ENCODE measurements at places on chromosomes 5 and 9.

- DNase-seq, result peak; percentile 56
These were observed 5.9 kb downstream of the DMRTA1 start for GRCh38 chr9:22452415-22453010.

- no peak for DNase-seq
These were observed 14.6 kb downstream of the TMOD1 start for GRCh38 chr9:97516111-97516510.

- DNase-seq, result no peak
These were observed 235.5 kb downstream of the ARHGEF28 start for GRCh38 chr5:73861313-73861988.

- no peak for DNase-seq
These were observed 194.4 kb upstream of the TBC1D2 start for GRCh38 chr9:98449871-98450270.

- peak; percentile 11 for DNase-seq
These were observed 362.4 kb downstream of the NDUFS4 start for GRCh38 chr5:53922508-53923498.

GRCh38 chr5:91611746-91612145 is 228.6 kb upstream of the ARRDC3 start:
- DNase-seq, result no peak

DNA sequence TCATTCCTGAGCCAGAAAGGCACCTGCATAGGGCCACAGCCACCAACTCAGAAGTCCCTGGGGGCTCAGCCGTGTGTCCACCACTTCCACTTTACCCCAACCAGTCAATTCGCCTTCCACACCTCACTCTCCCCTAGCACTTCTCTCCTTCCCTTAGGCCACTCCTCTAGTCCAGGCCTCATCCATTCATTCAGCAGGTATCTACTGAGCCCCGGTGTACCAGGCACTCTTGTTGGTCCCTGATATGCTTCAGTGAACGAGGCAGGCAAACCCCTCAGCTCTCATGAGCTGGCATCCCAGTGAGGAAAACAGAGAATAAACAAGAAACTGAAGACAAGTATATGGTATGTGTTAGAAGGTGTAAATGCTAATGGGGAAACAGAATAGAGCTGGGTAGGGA is 28.7 kb downstream of the NDUFA8 start:
- DNase-seq, result no peak
